Right cardiac atrium (tissue), 5 donors: ENCODE measurements at places on chromosomes 4 and X. TPM values are rescaled to one million over a fixed set of nuclear protein-coding genes. Genes with fewer than 3 reads are reported as not detected.

BGN gene
- total RNA-seq = 173 TPM

OPHN1 gene
- total RNA-seq = 4.8 TPM

DCAF8L2 gene
- total RNA-seq = not detected

UGT8 gene
- not detected for total RNA-seq

ETDB gene
- total RNA-seq = not detected

GRCh38 chr4:53361451-53361850, 4.4 kb downstream of the SCFD2 start:
- DNase-seq = no peak

- DNase-seq = no peak
Observed at GRCh38 chrX:72635930-72636329, 63.3 kb upstream of the HDAC8 start.

GRCh38 chrX:134676436-134676835, 18.2 kb upstream of the PLAC1 start:
- DNase-seq = no peak

DNA sequence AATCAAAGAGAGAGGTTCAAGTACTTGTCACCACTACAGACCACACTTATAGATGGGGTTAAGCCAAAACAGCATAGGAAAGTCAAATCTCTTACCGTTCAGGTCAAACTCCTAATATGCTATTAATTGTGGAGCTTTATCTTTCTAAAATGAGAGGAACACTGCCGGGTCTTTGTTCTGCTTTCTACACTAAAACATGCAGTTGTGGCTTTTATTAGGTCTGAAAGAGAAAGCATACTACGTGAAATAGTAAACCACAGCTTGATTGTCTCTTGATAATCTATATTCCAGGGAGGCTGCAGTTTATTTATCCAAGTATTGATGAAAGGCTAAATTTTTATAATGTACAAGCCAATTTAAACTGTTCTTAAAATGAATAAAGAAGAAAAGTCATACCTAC, 12.3 kb upstream of the INPP4B start:
- no peak for DNase-seq

DNA sequence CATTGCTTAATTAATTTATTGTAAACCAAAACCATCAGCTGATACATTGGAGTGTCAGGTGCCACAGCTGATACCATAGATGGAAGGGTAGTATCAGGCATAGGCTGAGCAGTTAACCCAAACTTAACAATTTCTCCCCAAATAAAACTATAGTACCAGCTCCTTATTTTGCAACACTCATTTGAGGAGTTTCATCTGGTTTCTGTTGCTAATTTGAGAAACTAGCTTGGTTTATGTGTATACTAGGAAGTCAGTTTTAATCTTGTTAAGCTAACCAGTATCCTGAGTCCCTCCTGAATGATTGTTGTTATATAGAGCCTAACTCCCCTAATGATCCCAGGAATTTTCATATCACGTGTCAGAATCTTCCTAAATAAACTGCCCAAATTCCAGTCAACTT, 12.7 kb downstream of the DCAF16 start:
- DNase-seq = no peak

- no peak for DNase-seq
Observed at GRCh38 chrX:6738518-6739470, 203.9 kb upstream of the VCX3A start.

- no peak for DNase-seq
Observed at GRCh38 chr4:138859254-138859653, 156.3 kb upstream of the NOCT start.

DNA sequence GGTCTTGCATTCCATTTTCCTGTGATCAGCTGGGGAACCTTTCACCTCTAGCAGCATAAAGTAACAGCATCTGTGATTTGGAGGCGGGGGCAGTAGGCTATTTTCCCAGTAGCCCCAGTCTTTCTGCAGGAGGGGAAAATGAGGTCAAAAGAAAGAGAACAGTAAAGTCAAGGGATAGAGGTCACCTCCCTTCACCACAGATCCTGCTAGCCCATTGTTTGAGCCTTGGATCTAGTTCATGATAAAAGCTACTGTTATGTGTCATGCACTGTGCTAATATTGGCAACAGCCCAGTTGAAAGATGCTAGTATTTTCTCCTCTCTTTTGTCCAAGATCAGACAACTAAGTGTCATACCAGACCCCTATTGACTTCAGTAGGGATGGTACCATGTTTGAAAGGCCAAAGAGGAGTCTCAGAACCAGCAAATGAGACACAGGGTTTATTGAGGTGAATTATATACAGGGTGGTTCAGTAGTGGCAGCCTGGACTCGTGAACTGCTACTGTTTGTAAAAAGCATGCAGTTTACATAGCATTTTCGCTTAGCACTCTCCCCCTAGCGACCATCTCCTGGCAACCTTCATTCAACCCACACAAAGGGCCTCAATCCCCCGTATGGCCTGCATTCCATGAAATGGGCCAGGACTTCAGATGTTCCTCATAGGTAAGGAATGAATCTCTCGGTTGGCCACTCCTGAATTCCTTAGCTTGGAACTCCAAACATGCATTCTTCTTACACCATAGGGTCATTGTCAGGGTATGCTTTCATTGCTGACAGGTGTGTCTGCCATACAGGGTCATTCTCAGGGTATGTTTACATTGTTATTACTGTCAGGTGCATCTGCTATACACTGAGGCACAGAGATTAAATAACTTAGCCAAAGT, 170.0 kb upstream of the FRMPD4 start:
- DNase-seq = no peak

DNA sequence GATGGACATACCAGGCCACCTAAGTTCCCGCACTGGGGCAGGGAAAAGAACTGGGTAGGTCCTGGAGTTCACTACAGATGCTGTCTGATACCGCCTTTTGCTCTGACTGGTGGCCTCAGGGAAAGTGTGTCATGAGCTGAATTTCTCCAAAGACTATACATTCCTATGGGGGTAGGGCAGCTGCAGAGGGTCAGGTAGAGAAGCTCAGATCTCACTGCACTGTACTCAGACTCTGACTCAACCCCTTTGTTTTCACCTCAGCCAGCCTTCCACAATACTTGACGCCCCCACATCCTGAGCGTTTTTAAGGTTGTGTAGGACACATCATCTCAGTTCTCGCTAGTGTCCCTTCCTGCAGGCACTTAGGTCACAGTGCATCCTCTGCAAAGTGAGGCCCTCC, 7.8 kb downstream of the GATB start:
- DNase-seq = no peak

DNA sequence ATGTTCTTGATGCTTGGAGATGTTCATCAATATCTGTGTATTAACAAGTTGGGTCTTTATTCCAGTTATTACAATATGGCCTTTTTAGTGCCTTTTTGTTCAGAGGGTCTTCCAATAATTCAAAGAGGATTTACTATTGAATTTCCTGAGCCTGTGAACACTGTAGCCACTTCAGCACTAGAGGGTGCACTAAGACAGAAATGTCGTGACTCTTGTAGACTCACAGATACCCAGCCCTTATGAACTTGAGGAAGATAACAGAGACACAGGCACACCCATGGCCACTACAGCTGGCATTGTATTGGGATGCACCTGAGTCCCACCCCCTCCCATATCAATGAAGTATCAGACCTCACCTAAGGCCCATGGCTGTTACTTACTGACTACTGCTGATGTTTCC, 54.4 kb upstream of the ACTRT1 start:
- no peak for DNase-seq
